GM12891 (cell line): ENCODE measurements at places on chromosomes 2 and 18.

GRCh38 chr2:23617167-23617810, 232.3 kb downstream of the KLHL29 start:
- DNase-seq, result no peak

GRCh38 chr2:151138507-151138906, 123.2 kb downstream of the RBM43 start:
- no peak for DNase-seq

- peak; percentile 17 for DNase-seq
Measured at GRCh38 chr2:86764661-86765309, 25.9 kb downstream of the CD8A start.

DNA sequence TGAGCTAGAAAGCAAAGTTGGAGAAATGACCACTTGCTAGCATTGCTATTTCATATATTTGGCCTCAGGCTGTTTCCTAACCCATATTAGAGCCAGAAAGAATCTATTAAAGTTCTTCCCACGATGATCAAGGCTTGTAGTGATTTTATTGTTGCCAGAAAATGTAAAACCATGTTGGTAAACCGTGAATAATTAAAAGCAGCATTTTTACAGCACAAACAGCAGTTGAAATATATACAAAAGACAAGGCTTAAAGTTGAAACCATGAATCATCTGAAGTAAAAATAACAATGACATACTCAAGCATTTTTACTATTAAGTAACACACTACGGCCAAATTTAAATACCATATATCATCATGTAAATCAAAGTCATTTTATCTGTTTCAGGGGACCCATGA, 27.7 kb upstream of the DSC3 start:
- no peak for DNase-seq

DNA sequence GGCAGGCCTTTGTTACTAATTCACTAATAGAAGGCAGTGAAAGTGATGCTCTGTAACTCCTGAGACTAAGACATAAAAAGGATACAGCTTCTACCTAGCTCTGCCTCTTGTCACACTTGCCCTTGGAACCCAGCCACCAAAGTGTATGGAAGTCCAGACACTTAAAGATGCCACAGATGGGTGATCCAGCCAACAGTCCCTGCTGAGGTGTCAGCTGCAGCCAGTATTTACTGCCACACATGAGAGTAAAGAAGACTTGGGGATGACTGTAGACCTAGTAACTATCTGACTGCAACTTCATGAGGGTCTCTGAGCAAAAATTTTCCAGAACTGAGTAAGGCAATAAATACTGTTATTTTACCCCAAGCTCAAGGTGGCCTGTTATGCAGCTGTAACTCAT, 8.8 kb downstream of the IMMT start:
- DNase-seq, result no peak

GRCh38 chr2:189951791-189952535, 110.6 kb downstream of the MSTN start:
- DNase-seq, result no peak
